ENCODE measurements at places on chromosomes 1 and 21. TPM values are rescaled to one million over a fixed set of nuclear protein-coding genes. Genes with fewer than 3 reads are reported as not detected.

DNA sequence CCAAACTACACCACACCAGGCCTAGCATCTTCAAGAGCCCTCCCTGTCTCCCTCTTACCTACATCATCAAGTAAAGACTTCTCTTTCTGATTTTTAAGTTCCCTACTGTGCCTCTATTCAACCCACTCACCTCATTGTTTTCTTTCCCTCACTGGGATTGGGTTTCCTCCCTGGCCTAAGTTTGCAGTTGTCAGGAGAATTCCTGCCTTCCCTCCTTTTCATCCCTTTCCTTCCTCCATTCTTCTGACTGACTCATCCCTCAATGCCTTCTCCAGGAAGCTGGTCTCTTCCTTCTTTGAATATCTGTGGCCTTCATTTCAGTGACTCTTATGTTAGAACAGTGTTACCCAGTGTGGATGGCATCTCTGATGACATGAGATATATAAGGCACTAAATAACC, 139.9 kb upstream of the KIAA0040 start:
- DNase-seq: no peak

DNA sequence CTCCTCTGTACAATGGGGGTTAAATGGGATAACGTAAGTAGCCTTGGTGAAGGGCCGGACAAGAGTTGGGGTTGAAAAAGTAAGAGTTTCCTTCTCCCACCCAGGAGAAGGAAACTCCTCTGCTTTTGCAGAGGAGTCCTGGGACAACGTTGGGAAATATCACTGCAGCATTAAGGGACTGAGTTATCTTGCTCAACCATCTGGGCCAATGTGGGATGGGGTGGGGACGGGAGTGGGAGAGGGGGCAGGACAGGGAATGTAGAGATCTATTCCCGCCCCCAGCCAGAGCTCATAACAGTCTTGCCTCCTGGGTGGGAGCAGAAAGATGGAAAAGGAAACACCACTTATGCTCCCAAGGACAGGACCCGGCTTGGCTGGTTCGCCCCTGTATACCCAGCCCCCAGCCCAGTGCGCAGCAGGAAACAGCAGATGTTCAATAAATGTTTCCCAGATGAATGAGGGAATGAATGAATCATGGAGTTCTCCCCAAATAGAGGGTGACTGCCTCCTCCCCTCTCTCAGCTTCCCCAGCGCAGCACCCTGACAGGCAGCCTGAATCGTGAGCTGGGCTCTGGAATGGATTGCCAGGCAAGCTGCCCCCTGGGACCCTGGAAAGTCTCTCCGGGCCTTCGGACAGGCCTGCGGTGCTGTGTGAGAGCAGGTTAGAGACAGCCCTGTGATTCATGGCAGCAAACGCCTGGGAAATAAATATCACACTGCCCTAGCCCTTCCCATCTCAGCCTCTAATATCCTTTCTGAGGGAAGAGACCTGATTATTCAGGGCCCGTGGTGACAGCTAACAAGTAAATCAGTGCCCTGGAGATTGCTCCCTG, 24.8 kb downstream of the FBXO2 start:
- no peak for DNase-seq

The ZMYM1 gene
- 6.5 TPM for polyA plus RNA-seq

GRCh38 chr21:27505516-27505915, 538.6 kb upstream of the ADAMTS5 start:
- no peak for DNase-seq

DNA sequence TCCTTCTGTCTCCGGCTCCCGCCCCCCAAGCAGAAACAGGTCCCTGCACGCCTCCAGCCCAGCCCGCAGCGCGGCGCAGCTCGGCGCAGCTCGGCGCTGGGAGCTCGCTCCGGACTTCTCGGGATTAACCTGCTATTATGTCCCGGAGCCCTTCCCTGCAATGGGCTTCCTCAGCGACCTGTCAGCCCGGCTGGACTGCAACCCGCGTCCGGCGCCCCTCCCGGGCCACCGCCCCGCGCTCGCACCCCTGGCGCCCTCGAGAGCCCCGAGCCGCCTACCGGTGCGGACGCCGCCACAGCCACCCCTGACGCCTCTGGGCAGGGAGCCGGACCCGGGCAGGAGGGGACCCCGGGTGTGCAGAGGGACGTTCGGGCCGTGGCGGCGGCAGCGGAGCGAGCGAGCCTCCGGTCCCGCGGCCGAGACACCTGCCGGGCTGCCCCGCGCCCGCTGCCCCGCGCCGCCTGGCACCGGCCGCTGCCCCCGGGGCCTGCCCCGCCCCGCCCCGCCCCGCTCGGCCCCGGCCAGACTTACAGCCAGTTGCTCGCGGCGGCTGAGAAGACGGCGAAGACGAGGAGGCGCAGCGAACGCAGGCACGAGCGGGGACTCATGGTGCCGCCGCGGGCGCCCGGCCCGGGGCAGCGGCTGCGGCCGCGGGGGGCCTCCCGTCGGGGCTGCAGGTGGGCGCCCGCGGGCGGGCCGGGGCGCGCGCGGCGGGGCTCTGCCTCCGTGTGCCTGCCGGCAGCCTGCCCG, 407 bp downstream of the WNT4 start:
- peak; percentile 25 for DNase-seq

DNA sequence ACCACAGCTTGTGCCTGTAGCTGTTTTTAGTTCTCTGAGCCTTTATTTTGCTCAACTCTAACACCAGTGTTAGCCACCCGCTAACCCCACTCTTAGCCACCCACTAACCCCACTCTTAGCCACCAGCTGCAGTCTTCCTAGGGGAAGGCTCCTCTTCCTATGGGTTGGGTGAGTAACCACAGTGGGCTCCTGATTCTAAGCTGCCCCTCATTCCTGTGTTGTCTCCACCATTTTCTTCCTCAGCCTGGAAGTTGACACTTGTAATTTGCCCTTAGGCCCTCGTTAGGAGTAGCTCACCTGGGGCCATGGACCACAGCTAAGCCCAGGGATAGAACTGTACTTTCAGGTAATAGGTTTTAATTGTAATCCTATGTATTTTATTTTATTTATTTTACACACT, 782.9 kb upstream of the TPTE start:
- no peak for DNase-seq

Data from A549 (cell line).